ENCODE measurements at places on chromosomes 5 and 9.

DNA sequence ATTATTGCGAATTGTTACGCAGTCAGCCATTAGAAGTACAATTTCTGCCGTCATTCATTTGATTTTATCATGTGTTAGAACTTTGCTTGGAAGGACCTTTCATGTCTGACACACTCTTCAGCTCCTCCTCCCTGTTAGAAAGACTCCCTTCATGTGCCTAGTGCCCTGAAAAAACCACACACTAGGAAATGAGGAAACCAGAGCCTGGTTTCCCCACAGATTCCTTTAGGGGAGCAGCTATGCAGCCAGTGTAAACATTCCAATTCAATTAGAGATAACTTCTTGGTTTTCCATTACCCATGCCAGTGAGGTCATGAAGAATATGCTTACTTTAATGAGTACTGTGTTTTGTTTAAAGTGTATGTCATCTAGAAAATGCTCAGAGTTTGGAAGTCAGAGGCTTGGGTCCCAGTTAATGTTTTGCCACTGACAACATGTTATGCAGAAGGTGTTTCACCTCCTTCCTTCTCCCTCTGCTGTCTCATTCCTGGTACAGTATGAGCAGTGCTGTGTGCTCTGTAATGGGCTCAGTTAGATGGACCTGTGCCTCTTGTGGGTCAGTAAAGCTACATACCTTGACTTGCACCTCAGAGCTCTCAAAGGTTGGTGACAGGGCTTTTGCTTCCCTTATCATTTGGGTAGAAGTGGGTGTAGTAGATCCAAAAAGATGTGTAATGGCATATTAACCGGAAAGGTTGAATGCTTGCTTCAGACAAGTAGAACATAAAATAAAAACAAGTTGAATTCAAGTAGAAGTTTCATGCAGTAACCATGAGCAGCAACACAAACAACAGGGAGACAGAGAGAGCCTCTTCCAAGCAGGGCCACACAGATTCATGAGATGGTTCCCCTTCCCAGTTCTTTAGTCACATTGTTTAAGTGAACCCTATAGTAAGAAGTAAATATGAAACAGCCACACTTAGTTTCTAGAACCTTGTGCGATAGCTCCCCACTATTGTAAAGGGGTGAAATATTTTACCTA is 52.6 kb upstream of the TNFAIP8 start:
- peak; percentile 98 for DNase-seq

GRCh38 chr5:3297853-3298252 is 297.8 kb upstream of the IRX1 start:
- no peak for DNase-seq

DNA sequence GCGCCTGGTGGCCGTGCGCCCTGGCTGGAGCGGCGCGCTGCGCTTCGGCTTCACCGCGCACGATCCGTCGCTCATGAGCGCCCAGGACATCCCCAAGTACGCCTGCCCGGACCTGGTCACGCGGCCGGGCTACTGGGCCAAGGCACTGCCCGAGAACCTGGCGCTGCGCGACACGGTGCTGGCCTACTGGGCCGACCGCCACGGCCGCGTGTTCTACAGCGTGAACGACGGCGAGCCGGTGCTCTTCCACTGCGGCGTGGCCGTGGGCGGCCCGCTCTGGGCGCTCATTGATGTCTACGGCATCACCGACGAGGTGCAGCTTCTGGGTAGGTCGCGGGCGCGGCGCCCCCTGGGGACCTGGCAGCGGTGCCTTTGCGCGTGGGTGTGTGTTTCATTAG is 28.9 kb downstream of the NEURL1B start:
- DNase-seq: no peak

DNA sequence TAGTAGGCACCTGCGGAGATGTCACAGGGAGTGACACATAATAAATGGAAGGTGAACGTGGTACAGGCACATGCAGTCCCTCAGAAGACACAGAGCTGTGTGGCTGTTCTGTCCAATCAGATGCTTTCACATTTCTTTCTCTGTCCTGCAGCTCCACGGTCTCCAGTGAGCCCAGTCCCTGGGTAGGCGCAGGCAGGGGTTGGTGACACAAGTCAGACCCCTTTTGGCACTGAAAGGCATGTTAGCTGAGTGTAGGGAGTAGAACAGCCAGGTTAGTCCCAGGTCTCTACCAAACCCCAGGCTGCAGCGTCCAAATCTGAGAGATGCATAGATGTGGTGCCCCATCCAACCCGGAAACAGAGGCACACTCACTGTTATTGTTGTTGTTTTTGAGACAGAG is 2.8 kb downstream of the SLC31A2 start:
- DNase-seq: no peak

- DNase-seq: no peak
These were observed 466.1 kb downstream of the PTPRD start for GRCh38 chr9:10146517-10147331.

DNA sequence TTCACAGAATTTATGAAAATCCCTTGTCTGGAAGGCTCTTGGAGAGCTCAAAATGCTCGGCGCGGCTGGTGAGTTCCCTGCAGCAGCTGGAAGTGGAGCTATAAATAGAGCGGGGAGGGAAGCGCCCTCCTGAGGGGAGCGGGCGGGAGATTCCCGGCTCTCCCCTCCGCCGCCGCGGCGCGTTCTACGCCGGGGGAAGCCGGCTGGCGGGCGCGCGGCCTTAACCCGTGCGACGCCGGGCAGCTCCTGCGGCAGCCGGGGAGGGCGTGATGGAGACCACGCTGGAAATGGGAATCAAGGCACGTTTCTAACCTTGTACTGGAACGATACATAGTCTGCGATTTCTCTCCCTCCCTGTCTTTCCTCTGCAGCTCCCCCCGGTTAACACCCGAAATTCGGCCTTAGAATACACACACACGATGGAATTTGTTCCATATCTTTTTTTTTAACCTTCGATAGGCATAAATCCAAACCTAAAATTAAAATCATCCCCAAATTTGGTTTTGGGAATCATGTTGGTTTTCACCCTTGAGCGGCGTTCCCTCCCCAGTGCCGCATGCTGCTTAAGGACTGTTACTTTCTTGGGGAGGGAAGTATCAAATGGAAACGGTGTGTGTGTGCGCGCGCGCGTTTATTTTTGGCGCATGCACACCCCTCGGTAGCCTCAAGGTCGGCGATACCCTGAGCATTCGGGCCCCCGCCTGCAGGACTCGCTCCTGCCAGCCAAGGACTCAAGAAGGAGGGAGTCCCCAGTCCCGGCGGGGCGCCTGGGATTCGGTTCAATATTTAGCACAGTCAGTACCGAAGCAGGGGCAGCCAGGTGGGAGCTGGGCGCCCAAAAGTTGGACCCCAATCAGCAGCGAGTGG is 306.3 kb upstream of the KCNN2 start:
- DNase-seq: peak; percentile 61

DNA sequence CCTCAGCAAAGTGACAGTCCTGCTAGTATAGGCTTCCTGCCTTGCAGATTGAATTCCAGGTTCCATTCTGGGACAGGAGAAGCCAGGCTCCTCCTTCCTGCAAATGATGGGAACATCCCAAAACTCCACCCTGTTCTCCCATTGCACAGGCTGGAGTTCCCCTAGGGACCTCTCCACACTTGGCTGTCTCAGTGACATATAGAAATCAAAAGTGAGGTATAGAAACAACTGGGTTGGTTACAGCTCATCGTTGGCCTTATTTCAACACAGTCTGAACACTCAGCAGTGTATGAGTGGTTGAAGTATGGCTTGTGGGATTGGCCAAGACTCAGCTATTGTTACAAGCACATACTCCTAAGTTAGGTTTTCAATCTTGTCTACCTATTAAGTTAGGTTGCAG is 157.8 kb upstream of the FTMT start:
- peak; percentile 26 for DNase-seq

GRCh38 chr9:21252721-21253547 is 13.1 kb upstream of the IFNA14 start:
- peak; percentile 29 for DNase-seq

DNA sequence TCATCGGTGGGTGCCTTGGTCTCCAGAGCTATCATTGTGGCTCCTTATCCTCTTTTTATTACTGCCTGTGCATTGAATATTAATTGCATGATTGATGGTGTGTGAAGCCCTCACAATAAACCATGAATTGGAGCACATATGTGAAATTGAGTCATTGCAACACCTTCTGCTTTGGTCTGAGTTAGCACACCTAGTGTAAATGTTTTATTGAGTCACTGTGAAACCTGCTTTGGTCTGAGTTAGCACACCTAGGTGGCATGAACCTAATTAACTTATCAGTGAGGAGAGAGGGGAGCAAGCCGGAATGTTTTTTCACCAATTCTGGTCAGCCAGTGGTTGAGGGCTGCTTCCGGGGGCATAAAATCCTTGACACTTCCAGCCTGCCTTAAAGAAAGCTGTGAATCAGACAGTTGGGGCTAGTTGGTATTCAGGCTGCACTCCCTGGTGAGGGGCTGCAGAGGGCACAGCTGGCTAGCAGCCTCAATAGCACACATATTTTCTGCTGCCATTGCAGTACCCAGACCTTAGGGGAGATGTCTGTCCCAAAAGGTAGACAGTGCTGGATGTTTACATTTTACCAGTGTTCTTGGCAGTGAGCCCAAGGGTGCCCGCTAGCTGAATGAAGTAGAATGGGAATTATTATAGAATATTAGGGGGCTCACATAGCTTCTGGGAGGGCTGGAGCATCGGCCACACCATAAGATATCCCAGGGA is 76.5 kb upstream of the GOLM1 start:
- DNase-seq: no peak

GRCh38 chr9:124485936-124486335 is 21.3 kb downstream of the NR5A1 start:
- DNase-seq: no peak

DNA sequence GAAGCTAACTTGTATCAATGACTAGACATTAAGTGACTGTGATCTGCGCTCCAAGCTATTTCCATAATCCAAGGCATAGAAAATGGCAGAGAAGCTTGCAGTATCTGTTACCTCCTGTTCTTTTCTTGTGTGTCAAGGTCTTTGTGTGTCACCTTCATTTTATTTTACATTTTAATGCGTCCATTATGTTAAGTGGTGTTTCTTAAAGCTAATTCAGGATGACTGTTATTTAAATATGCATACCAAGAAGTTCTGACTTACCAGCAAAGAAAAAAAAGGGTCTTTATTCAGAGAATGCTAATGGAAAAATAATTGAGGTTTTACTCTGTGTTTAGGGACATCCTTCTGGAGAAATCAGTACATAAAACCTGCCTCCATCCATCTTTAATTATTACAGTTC is 52.3 kb downstream of the STK32A start:
- DNase-seq: no peak

DNA sequence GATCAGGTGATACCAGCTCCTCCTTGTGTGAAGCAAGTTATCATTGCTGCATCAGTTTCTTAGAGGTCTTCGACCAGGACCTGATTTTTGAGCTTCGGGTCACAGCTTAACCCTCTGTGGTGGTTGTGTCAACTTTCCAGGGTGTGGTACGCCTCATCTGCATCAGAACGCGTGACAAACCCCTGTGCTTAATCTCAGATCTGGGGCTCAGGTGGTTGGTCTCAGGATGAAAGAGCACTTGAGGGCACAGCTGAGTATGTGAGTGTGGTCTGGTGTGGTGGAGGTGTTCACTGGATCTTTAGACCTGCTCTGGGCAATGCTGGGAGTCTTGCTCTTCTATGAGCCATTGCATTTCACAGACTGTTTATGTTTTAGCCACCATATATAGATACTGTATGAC is 64.1 kb downstream of the OSTF1 start:
- DNase-seq: no peak

GRCh38 chr5:133232011-133232410 is 180.2 kb downstream of the HSPA4 start:
- no peak for DNase-seq

- no peak for DNase-seq
These were observed 34.7 kb downstream of the PIP5K1B start for GRCh38 chr9:68739621-68740174.

GRCh38 chr9:76181781-76182180 is 212.4 kb downstream of the RFK start:
- no peak for DNase-seq
